ENCODE measurements at places on chromosomes 1 and 21. TPM values are rescaled to one million over a fixed set of nuclear protein-coding genes. Genes with fewer than 3 reads are reported as not detected.

Gene BGLAP
- total RNA-seq: 2.2 TPM

Gene HFM1
- not detected for total RNA-seq

Gene MYOM3
- not detected for total RNA-seq

Gene SPRR1A
- not detected for total RNA-seq

Gene HES5
- total RNA-seq: not detected

Gene TRIM17
- total RNA-seq: 1.3 TPM

Gene CCDC17
- total RNA-seq: 1.2 TPM

Gene RPAP2
- total RNA-seq: 36.3 TPM

Gene ZBTB8A
- total RNA-seq: 0.24 TPM

Gene PDZK1
- total RNA-seq: not detected

Gene OR4F29
- total RNA-seq: not detected

Gene SLFNL1
- total RNA-seq: 0.08 TPM

Gene GTF2B
- total RNA-seq: 42.8 TPM

Gene PYHIN1
- total RNA-seq: 1.4 TPM

Gene LRRC7
- 0.14 TPM for total RNA-seq
